Smooth muscle cell of the coronary artery (primary cell): ENCODE measurements at places on chromosomes 11 and 22. TPM values are rescaled to one million over a fixed set of nuclear protein-coding genes. Genes with fewer than 3 reads are reported as not detected.

The GLB1L2 gene
- total RNA-seq, result 0.15 and 0.23 TPM in 2 replicates

The TYMP gene
- 9.6 and 18.0 TPM in 2 replicates for total RNA-seq

The CCDC73 gene
- total RNA-seq, result not detected in 2 replicates

The MOGAT2 gene
- not detected in 2 replicates for total RNA-seq

The ACCSL gene
- not detected in 2 replicates for total RNA-seq

The DEFB131B gene
- not detected in 2 replicates for total RNA-seq

The CABP7 gene
- not detected in 2 replicates for total RNA-seq

The SLC16A8 gene
- total RNA-seq, result 0.15 and 0.47 TPM in 2 replicates

The SHANK2 gene
- total RNA-seq, result 0.30 and 2.2 TPM in 2 replicates

The HTR3B gene
- not detected in 2 replicates for total RNA-seq

The NXPE2 gene
- total RNA-seq, result 0.08 TPM in 1 of 2 replicates, not detected in the other

The MPPED1 gene
- total RNA-seq, result not detected in 2 replicates

The IFITM1 gene
- total RNA-seq, result 12.6 and 143 TPM in 2 replicates

The WT1 gene
- 0.15 and 2.8 TPM in 2 replicates for total RNA-seq

The CCDC89 gene
- 2.6 and 5.6 TPM in 2 replicates for total RNA-seq

The PTPRCAP gene
- 0.23 and 0.30 TPM in 2 replicates for total RNA-seq
